ENCODE measurements at places on chromosomes 5 and 9. TPM values are rescaled to one million over a fixed set of nuclear protein-coding genes. Genes with fewer than 3 reads are reported as not detected.
A peak's percentile ranks its signal among the peaks of the same experiment; 100 is the strongest.

- no peak overlapping the region for H3K4me3 ChIP-seq
- H3K27ac ChIP-seq, result no peak overlapping the region
- H3K36me3 ChIP-seq, result no peaks in the 10 kb centered on the region
- H3K4me1 ChIP-seq, result no peaks in the 10 kb centered on the region
These were observed 518.1 kb downstream of the ELAVL2 start for GRCh38 chr9:23307731-23308513.

DNA sequence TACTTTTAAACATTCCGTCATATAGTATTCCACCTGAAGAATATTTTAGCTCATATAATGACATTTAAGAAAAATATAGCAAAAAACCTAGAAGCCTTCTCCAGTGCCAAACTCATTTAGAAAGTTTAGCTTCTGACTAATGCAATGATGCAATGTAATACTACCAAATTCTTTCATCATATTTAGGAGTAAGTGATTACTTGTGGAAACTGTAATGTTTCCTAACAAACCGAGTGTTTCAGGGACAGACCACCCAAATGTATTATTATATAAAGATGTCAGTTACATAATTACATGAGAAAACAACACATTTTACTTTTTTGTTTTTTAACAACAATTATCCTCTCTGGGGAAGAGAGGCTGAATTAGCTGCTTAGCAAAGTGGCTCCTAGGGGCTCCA lies 316.2 kb downstream of the ARL15 start:
- H3K36me3 ChIP-seq, result no peaks in the 10 kb centered on the region
- no peaks in the 10 kb centered on the region for H3K4me1 ChIP-seq
- no peak overlapping the region for H3K4me3 ChIP-seq
- no peaks in the 10 kb centered on the region for H3K27me3 ChIP-seq

- DNase-seq, result no peak
- peaks cover 30% of the 10 kb centered on the region for H3K4me1 ChIP-seq
- H3K36me3 ChIP-seq, result no peaks in the 10 kb centered on the region
- peak overlapping the region; percentile 23 for H3K27ac ChIP-seq
These were observed 78.4 kb downstream of the EBF1 start for GRCh38 chr5:159021136-159021900.

- no peak overlapping the region for H3K27ac ChIP-seq
- no peak for DNase-seq
- H3K36me3 ChIP-seq, result peaks cover 20% of the 10 kb centered on the region
- H3K4me3 ChIP-seq, result no peak overlapping the region
- no peaks in the 10 kb centered on the region for H3K27me3 ChIP-seq
These were observed 22.1 kb downstream of the MRRF start for GRCh38 chr9:122286764-122287163.

- DNase-seq, result peak; percentile 74
- H3K27me3 ChIP-seq, result no peaks in the 10 kb centered on the region
- H3K4me3 ChIP-seq, result no peak overlapping the region
- H3K27ac ChIP-seq, result peak overlapping the region; percentile 57
- peaks cover 2% of the 10 kb centered on the region for H3K36me3 ChIP-seq
These were observed 41.0 kb downstream of the CCNJL start for GRCh38 chr5:160271396-160271795.

GRCh38 chr9:125376261-125377226 lies 114.9 kb downstream of the GAPVD1 start:
- no peaks in the 10 kb centered on the region for H3K27me3 ChIP-seq
- H3K4me1 ChIP-seq, result peaks cover 14% of the 10 kb centered on the region
- no peak overlapping the region for H3K4me3 ChIP-seq
- H3K36me3 ChIP-seq, result no peaks in the 10 kb centered on the region
- DNase-seq, result no peak

DNA sequence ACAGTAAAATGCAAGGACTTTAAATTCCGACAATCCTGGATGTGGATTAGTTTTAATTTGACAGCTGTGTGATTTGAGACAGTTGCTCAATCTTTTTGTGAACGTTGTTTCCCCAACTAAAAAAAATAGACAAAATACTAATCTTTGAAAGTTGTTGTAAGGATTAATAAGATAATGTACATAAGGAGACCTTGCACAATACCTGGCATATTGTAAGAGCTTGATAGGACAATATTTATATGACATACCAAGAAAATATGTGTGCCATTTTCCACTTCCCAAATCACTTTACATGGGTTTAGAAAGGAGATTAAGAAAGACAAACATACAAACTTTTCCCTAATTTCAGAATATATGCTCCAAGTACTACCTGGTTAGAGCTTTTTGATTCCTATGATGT lies 25.3 kb downstream of the ARRDC3 start:
- no peak for DNase-seq
- H3K27me3 ChIP-seq, result no peaks in the 10 kb centered on the region
- H3K4me3 ChIP-seq, result no peak overlapping the region
- H3K27ac ChIP-seq, result no peak overlapping the region
- H3K36me3 ChIP-seq, result no peaks in the 10 kb centered on the region
- no peaks in the 10 kb centered on the region for H3K4me1 ChIP-seq

CCDC152 gene
- total RNA-seq, result 0.98 TPM

PCDHGA3 gene
- 2.1 TPM for total RNA-seq

CENPK gene
- 3.1 TPM for total RNA-seq

Measured in upper lobe of left lung (tissue), 6 donors.